Keratinocyte (primary cell): ENCODE measurements at places on chromosomes 3 and 15.

GRCh38 chr3:14474363-14475081 is 65.6 kb downstream of the GRIP2 start:
- no peak for DNase-seq

DNA sequence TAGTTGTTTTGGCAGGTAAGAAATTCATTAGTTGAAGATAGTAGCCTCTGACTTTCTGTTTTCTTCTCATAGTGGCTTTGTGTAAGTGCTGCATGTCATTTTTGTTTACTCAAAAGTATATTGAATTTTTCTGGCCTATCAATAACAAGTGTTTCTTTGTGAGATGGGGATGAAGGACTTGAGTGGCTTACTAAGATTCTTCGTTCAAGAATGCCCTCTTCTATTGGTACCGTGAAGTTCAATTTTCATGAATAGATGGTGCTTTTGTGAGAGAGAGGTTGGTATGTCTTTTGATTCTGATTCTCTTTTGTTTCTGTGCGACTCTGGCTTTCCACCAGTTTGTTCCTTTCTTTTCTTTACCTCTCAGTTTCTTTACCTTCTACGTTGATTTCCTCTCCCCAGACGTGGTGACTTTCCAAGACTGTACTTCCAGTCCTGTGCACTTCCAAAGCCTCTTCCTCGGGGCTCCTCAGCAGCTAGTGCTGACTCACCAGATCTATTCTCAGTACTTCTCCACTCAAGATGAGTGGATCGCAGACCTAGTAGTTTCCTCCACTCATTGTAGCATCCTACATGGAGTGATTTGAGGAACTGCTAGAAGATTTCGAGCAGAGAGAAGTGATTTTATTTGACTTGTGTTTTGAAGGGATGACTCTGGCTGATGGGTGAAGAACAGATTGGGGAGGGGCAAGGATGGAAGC is 82.0 kb upstream of the EPHB3 start:
- DNase-seq = no peak

GRCh38 chr15:39736412-39737195 is 46.0 kb downstream of the FSIP1 start:
- no peak for DNase-seq

GRCh38 chr3:88744896-88745295 is 362.5 kb upstream of the EPHA3 start:
- no peak for DNase-seq

GRCh38 chr3:61570813-61571212 is 9.4 kb downstream of the PTPRG start:
- DNase-seq = no peak

DNA sequence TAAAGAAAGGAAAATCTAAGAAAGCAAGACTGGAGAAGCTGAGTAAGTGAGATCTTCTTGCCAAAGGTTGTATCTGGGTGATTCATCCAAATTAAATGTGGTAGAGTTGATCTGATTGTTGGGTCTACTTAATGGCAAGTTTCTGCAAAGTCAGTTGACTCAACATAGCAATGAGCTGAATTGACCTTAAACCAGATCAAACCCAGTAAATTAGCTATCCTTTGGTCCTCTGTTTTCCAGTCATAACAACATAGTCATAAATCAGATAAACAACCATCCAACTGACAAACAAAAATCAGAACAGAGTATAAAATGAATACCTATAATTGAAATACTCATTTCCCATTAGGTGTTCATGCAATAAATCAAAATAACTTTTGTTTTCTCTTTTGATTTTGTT is 142.6 kb upstream of the CFAP20DC start:
- DNase-seq = peak; percentile 83

GRCh38 chr15:76588811-76589747 is 252.5 kb downstream of the ISL2 start:
- peak; percentile 32 for DNase-seq

GRCh38 chr3:194281766-194282165 is 69.4 kb downstream of the CPN2 start:
- DNase-seq = no peak

- DNase-seq = no peak
These were observed 39.7 kb downstream of the ARHGEF3 start for GRCh38 chr3:56761887-56762651.

DNA sequence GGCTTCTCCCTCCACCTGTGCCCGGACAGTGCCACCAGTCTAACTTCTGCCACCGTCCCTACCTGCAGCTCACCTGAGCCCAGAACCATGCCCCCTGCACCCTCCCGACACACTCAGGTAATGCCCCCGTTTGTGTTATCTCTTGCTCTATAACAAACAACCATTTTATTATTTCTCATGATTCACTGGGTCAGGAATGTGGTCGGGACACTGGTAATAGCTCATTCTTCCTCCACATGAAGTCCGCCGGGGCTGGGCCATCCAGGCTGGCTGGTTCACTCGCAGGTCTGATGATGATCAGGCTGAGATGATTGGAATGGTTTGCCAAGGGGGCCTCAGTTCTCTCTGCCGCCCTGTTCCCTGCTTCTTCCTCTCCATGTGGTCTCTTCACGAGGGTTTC is 20.3 kb upstream of the NR2E3 start:
- DNase-seq = peak; percentile 13

- no peak for DNase-seq
These were observed 38.8 kb upstream of the ARL14 start for GRCh38 chr3:160638184-160638583.

DNA sequence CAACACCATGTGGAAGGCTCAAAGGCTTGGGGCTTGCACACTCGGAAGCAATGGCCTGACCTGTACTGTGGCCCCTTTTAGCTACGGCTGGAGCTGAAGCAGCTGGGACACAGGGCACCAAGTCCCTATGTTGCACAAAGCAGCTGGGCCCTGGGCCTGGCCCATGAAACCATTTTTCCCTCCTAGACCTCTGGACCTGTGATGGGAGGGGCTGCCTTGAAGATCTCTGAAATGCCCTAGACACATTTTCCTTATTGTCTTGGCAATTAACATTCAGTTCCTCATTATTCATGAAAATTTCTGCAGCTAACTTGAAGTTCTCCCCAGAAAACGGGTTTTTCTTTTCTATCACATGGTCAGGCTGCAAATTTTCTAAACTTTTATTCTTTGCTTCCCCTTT is 85.6 kb upstream of the ALDH1A3 start:
- no peak for DNase-seq

- no peak for DNase-seq
These were observed 14.9 kb upstream of the DNAAF4 start for GRCh38 chr15:55522742-55523450.

DNA sequence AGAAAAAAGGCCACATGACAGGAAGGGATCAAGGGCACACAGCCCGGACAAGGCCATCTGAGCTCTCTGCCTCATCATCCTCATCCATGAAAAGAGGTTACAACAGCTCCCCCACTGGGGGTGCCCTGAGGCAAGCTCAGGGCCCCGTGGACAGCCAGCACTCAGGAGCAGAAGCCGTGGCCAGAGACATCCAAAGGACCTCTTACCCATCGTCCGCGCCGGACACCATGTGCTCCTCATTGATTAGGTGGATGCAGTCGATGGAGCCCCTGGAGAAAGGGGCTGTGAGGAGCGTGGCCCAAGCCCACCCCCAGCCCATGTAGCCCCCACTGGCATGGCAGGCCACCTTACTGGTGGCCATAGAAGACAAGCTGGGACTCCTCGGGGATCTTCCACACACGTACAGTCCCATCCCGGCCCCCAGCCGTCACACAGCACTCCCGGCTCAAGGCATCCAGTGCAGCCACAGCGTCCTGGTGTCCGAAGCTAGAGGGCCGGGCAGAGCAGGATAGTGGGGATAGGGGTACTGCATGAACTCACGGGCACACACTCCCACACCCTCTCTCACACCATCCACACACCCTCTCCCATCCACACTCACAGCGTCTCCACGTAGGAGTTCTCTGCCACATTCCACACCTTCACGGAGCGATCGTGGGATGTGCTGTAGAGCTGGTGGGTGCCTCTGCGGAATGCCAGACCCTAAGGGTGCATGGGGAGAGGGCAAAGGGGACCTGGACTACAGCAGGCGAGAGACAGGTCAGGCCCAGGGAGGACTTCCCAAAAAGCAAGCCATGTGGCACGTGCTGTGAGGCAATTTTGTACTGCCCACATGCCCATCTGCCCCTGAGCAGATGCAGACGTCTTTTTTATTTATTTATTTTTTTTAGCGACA is 6.5 kb downstream of the RRP9 start:
- no peak for DNase-seq

DNA sequence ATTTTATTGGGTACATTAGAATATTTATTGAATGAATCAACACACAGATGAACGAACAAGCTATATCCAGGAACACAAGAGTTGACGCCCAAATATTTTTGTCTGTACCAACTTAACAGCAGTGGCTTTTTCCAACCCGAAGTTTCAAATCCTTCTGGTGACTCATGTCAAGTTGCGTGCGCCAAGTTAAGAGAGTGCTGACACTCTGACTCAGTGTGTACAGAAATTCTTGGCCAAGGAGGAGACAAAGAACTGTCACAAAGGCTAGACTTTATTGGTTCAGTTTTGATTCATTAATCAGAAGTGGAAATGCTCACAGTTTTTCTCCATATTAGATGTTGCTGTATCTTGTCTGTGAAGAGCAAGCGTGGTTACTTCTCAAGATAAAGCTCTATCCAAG is 59.6 kb upstream of the TSC22D2 start:
- DNase-seq = peak; percentile 64

DNA sequence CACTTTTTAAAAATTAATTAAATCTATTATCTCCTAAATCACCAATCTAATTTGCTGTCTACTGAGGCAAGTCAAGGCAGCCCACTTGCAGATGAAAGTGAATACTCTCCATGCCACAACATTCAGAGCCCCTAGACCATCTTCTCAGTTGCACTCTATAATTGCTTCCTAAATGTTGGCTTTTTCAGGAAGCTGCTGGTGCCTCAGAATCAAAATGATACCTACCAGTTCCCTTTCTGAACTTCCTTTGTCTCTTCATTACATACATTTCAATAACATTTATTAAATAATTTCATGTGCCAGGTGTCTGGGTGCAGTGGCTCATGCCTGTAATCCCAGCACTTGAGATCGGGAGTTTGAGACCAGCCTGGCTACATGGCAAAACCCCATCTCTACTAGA is 124.1 kb downstream of the SERPINI1 start:
- no peak for DNase-seq

DNA sequence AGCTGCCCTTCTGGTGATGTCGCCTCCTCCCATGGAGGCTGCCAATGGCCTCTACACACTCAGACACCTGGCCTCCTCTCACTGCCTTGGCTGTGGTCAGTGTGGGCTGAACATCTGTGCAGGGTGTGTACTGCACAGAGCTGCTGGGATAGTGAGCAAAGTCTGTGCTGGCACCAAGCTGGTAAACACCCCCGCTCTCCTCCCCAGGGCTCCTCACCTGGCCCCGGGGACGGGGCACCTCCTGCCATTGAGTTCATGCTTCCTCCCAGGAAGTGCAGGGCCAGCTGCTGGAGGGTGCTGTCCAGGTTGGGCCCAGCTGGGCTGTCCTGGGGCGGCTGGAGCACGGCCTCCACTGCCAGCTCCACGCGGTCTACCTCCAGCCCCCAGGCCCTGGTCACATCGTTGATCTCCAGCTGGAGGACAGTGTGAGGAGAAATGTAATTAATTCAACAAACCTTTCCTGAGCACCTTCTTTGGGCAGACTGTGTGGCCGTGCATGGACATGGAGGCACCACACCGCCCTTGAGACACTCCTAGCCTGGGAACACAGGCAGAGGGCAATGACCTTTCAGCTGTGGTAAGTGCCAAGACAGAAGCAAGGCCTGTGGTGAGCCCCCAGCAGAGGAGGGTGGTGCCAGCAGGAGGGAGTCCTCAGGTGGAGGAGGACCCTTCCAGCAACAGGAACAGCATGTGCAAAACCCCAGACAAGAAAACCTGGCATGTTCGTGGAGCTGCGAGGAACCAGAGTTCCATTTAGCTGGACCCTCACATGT is 6.8 kb downstream of the STOML1 start:
- DNase-seq = no peak

DNA sequence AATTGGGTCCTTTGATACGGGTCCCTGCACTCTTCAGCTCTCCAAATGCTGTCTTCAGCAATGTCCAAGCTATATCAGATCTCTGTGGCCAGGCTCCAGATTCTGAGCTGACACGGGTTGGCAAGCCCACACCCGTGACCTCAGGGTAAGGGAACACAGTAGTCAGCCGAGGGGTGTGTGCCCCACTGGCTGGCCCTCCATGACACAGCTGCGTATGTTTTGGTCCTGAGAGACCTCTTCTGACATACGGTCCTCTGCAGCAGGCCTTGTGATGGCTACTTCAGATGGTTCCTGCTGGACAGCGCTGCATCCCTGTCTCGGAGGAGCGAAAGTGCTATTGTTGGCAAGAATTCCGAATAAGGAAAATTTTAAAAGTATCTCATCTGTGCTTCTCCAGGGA is 85.2 kb upstream of the ADAMTS17 start:
- DNase-seq = no peak

GRCh38 chr3:39716849-39717248 is 92.6 kb upstream of the MYRIP start:
- DNase-seq = no peak

DNA sequence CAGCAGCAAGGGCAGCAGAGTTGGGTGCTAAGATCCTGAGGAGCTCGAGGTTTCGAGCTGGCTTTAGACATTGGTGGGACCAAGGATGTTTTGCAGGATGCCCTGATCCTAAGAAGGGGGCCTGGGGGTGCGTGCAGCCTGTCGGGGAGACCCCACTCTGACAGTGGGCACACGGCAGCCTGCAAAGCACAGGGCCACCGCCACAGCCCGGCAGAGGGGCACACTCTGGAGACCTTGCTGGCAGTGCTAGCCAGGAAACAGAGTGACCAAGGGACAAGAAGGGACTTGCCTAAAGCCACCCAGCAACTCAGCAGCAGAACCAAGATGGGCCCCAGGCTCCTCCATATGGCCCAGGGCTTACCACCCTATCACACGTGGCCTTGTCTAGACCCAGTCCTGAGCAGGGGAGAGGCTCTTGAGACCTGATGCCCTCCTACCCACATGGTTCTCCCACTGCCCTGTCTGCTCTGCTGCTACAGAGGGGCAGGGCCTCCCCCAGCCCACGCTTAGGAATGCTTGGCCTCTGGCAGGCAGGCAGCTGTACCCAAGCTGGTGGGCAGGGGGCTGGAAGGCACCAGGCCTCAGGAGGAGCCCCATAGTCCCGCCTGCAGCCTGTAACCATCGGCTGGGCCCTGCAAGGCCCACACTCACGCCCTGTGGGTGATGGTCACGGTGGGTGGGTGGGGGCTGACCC is 18.8 kb downstream of the SEC61A1 start:
- DNase-seq = no peak

DNA sequence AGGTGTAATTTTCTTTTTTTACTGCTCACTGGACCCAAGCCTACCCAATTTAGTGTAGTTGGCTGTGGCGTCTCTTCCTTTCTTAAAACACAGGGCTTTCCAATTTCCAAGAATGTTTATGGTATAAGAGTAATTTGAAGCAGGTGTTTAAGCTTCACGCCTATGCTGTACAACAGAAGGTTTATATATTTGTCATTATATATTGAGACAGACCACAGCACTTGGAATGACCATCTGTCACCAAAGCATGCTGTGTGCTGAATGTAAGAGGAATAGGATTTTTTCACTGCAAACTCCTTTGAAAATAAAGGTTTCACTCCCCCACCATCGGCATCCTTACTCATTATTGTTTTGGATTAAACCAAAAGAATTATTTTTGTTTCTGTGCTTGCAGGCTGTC is 325.7 kb downstream of the OTOL1 start:
- no peak for DNase-seq
